ENCODE measurements at places on chromosomes 4 and X.

GRCh38 chr4:68960294-68961163 lies 8.9 kb upstream of the UGT2A3 start:
- DNase-seq, result no peak

DNA sequence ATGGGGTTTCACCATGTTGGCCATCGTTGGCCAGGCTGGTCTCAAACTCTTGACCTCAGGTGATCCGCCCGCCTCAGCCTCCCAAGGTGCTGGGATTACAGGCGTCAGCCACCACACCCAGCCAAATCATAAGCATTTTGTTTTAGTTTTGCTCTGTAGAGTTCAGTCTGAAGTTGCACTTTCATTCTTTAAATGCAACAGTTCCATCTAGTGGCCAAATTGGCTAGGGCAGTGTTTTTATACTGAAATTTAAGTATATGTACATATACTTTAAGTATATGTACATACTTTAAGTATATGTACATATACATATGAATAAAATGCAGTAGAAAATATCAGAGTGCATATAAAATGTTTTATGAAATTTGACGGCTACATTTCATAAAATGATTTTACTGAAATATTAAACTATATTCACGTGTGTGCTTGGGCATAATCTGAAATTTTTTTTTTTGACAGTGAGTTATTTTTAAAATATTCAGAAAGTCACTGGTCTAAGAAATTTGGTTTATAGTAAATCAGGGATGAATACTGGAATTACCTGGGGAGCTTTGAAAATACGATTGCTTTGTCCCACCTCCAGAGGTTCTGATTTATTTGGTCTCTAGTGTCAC lies 145.5 kb downstream of the NWD2 start:
- DNase-seq, result peak; percentile 38

DNA sequence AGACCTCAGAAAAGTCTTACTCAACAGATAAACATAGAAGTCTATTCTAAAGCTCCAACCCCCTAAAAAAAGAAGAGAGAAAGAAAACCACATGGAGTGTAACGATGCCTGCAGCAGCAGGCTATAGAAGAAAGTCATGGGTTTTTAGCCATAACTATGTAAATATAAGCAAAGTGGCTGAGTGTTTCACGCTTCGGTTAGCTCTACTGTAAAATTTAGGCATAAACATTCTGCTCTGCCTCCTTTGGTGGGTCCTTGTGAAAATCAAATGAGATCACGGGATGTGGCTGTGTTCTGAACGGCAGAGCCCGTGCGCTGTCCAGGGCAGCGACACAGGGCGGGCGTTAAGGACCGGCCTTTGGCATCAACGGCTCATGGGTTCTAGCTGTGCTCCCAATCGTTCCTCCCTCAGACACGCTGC lies 78.4 kb downstream of the IRF2 start:
- no peak for DNase-seq

DNA sequence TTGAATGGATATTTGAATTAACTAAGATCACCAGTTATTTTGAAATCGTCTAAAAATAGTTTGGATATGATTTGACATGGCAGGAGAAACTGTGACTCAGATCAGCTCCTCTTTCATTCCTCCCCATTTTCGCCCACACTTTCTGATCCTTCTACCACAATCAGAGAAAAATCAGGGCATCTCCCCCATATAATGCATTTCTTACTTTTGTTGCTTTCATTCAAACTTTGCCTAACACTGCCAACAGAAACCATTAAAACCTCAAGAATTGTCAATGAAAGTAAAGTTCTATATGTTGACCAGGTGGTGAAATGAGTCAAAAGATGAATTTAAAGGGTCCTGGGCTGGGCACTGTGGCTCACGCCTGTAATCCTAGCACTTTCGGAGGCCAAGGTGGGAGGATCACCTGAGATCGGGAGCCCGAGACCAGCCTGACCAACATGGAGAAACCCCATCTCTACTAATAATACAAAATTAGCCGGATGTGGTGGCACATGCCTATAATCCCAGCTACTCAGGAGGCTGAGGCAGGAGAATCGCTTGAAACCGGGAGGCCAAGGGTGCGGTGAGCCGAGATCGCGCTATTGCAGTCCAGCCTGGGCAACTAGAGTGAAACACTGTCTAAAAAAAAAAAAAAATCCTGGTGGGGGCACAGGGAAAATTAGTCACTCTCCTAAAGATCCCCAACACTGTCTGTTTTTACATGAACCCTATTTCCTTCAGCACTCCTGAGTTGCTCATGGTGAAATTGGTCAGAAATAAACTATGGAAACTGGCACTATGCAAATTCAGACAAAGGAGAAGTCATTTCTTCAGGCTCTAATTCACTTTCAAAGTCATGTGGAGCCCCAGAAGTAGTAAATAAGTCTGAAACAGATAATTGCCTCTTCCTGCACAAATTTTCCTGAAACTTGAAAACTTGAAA lies 122.8 kb upstream of the NOCT start:
- DNase-seq, result peak; percentile 20

- no peak for DNase-seq
Measured at GRCh38 chrX:87397103-87397886, 120.3 kb upstream of the KLHL4 start.

- DNase-seq, result no peak
Measured at GRCh38 chrX:15474028-15474427, 19.1 kb downstream of the PIR start.
